ENCODE measurements at places on chromosomes 2 and 18. TPM values are rescaled to one million over a fixed set of nuclear protein-coding genes. Genes with fewer than 3 reads are reported as not detected.

DNA sequence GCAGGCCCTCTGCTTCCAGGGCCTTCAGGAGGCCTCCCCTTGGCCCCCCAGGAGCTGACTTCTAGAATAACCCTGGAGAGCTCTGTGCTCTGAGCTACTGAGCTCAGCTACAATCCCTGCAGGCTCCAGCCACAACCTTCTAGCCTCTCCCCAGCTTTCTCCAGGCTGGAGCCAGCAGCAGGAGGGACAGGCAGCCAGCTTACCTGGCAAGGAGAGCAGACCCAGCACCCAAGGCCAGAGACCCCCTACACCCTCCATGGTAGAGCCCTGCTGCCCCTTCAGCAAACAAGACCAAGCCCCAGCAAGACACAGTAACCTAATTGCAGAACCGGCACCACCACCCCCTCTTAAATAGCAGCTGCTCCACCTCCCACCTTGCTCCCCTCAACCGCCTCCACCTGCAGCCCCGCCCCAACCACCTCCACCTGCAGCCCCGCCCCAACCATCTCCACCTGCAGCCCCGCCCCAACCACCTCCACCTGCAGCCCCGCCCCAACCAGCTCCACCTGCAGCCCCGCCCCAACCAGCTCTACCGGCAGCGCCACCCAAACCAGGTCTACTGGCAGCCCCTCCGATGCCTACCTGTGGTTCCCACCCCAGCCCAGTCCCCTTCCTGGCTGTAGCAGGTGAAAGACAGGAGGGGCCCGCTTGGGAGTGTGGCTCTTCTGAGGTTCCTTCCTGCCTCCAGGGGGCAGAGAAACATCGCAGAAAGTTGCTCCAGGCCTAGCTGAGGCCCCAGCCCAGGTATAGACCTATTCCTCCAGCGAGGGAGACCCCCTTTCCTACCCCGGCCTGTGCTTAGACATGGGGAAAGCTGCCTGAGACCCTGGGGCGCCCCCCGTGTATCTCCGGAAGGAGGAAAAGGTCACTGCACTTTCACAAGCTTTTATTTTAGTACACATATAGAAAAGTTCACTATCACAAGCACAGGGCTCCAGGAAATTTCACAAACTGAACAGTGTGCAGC, at the start of gene ASTL:
TSS of gene ASTL (minus strand) at position 324 of the 967 bp plus-strand sequence. CDS start at position 258, 66 bp downstream.
- DNase-seq: no peak

- no peak for DNase-seq
These were observed 103.4 kb upstream of the HAAO start for GRCh38 chr2:42895791-42896135.

- DNase-seq: no peak
These were observed 100.1 kb downstream of the CRACDL start for GRCh38 chr2:98835831-98836385.

DNA sequence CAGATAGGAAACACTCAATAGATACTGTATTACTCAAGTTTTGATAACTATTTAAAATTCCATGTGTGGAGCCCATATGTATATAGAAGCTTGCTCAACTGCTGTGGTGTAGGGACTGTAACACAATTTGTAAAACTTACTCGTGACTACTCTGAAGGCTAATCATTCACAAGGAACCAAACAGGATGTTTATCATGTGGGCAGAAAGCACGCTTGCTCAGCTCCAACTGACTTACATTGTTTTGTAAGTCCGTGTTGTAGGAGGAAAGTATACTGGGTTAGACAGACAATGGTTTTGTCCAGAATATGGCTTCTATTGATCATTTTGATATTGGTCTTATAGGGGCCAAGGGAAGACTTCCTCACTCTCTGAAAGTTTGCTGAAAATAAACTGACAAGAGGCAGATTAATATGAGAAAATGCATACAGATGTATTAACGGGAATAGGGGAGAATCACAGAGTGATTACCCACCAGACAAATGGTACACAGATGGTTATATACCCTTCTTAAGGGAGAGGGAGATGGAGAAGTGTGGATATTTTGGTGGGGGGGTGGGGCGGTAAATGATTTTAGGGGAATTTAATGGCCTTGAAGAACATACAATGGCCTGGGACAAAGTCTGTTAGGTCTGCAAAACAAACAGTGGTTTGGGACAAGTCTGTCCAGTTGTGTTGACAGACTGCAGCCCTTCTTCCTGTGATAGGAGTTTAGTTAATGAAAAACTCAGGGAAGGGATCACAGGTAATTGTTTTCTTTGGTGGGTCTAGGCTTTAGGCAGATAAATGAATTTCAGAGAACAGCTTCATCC, 259.3 kb upstream of the SP5 start:
- DNase-seq: no peak

DNA sequence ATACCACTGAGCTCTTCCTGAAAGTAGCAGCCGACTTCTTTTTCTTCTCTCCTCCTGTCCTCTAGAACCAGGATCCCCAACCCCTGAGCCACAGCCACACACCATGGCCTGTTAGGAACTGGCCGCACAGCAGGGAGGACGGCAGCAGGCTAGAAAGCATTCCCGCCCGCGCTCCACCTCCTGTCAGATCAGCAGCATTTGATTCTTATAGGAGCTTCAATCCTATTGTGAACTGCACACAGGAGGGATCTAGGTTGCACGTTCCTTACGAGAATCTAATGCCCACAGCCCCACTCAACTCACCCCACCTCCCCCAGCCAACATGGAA, 179.1 kb upstream of the SH3BP4 start:
- no peak for DNase-seq

GRCh38 chr18:9477509-9477908, 2.2 kb downstream of the RALBP1 start:
- no peak for DNase-seq

- DNase-seq: peak; percentile 37
These were observed 2.5 kb downstream of the ARMC9 start for GRCh38 chr2:231200805-231201474.

DNA sequence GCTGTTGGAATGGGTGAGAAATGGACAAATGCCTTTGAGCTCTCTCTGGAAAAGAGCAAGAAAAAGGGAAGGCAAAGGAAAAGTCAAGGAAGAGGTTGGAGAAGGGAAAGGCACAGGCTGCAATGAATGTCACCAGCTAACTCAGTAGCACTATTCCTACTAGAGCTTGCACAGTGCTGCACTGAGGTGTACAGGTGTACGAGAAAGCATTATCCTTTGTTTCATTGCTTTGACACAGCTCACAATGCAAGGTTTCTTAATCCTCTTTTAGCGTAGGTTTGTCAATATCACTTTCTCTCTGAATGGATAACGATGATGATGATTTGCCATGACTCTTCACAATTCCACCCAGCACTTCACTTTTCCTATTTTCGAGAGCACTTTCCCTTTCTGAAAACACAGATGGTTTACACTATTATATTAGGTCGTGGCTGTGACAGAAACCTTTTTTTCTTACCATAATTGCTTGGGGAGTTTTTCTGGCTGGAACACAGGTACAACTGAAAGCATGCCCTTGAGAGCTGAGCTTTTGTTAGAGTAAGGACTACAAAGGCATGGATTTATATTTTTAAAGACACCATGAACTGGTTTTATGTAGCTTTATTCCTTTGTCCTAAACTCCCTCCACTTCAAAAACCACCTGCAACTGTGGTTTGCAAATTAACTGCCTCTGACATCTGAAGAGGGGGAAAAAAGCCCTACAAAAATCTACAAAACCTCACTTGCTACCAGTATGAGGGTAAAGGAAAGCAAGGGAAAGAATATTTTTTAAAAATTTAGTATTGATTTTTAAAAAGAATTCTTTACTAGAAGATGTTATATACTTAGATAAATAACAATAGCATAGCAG, 265.5 kb downstream of the TGIF1 start:
- DNase-seq: no peak

GRCh38 chr2:180933332-180933731, 47.1 kb upstream of the UBE2E3 start:
- DNase-seq: no peak

- DNase-seq: no peak
These were observed 107.4 kb upstream of the ID2 start for GRCh38 chr2:8574196-8575037.

DNA sequence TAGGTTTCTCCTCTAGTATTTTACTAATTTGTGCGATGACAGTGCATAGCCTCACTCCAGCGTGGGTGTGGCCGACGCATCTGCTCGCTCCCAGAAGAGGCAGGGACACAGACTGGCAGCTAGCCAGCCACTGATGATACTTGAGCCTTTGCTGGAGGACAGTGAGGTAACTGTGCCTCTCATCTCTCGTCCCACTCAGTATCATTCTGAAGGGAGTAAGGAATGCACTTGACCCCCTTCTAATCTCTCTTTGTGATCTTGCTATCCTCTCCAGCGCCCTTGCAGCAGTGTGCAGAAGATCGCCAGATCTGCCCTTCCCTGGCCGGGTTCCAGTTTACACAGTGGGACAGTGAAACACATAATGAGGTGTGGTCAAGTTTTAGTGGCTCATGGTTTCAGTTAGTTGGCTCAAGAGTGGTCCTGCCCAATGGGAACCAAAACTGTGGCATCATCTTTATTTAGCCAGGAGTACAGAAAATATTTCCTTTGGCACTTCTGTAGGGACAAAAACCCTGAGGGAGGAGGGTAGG, 17.5 kb downstream of the NCAPH start:
- peak; percentile 27 for DNase-seq

GRCh38 chr2:4693266-4693665, 989.9 kb downstream of the DCDC2C start:
- DNase-seq: peak; percentile 32

GRCh38 chr2:11499081-11499743, 33.3 kb upstream of the E2F6 start:
- no peak for DNase-seq

GRCh38 chr2:168006498-168006897, 240.9 kb downstream of the STK39 start:
- no peak for DNase-seq

DNA sequence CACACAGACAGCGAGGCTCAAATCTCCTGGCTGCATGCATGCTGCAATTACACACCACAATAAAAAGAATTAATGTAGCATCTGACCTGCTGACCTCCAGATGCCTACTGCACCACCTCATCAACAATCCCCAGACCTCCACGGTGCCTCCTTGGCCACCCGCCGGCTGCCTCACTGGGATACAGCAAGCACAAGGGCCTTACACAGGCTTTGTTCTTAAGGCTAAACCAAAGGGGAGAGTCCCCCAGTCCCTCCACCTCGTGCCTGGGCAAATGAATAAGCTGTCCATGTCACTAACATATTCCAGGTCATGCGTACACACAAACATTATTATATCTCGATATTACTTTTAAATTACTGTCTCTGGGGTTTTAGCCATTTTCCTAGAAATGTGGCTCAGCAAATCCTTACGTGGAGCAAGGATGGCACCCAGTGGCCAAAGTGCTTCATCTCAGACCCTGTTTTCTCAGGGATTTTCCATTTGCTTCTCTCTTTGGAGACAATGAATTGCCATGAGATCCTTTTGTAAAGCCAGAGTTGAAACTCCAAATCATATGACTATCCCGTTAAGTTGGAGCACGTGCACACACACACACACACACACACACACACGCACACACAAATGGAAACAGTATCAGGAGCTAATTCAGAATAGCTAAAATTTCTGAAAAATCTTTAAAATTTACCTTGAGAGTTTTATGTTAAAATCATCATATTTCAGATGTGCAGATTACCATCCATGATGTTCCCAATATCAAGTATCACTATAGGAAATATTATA, 313.8 kb downstream of the PDE11A start:
- DNase-seq: peak; percentile 19

DNA sequence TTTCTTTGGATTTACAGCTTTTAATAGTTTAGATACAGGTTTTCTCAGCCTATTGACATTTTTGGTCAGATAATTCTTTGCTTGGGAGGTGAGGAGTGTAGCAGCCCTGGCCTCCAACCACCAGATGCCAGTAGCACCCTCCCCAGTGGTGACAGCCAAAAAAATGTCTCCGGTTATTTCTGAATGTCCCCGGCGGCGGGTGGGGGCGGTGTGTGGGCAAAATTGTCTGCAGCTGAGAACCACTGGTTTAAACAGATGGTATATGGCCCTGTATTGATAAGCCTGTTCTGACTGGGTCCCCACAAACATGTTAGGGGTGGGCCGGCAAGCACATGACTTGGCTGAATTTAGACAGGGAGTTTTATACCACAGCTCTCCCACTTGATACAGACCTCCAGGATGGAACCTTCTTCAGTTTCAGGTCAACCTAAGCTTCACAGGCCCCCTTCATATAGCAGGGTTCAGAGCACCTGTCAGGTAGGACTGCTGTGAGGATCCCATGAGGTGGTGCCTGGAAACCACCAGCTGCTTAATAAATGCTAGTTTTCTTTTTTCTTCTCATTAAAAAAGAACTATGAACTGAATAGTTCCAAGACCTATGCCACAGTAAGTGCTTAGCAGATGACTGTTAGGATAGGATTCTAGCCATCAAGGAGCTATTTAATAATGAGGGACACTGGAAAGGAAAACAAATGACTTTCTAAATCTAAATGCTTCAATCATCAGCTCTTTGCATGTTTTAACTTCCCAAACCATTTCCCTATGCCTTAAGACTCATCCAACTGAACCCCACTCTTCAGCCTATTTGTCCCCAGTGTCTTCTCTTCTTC, 18.1 kb downstream of the LPIN2 start:
- no peak for DNase-seq

DNA sequence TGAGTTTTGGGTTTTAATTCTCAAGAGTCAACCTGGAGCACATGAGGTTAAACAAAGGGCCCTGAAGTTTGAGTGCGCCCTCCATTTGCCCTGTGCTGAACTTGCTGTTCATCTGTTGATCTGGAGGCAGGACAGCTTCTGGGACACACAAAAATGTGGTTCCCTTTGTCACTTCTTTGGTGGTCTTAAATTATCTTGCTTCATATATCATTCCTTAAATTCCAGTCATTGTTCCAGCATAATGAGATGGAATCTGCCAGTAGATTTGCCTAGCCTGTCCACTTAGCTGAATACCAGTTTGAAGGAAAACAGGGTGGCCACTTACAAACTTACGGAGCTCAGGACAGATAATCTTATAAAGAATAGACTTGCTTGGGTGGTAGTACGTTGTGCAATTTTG, 916 bp downstream of the CETN1 start:
- no peak for DNase-seq

- no peak for DNase-seq
These were observed 91.4 kb downstream of the PPP1R1C start for GRCh38 chr2:182077023-182077422.

GRCh38 chr18:59061914-59062642, 77.6 kb upstream of the SEC11C start:
- no peak for DNase-seq

The OTOS gene
- not detected for total RNA-seq

The SPIRE1 gene
- 19.9 TPM for total RNA-seq

The BIRC6 gene
- 27.5 TPM for total RNA-seq

The SP140 gene
- total RNA-seq: 0.56 TPM

The ALPP gene
- not detected for total RNA-seq

The RNF152 gene
- 0.99 TPM for total RNA-seq

The GALR1 gene
- total RNA-seq: not detected

The HOXD8 gene
- 13.4 TPM for total RNA-seq

The MOGAT1 gene
- not detected for total RNA-seq

The KIF1A gene
- total RNA-seq: not detected
